ENCODE measurements at places on chromosomes 2 and 18.

DNA sequence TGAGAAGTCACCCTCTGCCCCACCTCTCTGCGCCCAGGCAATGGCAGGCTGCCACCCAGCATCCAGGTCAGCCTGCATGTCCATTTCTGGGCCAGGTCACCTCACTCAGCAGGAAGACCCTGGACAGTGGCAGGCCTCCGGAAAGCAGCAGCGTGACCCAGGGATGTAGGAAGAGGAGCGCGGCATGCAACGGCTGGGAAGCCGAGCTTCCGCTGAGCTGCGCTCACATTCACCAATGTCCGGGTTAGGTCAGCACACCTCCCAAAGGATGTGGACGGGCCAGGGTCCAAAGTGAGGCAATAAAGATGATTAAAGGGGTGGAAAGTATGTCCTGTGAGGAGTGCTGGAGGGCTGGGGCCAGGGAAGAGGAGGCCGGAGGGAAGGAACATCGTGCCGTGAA is 174.5 kb downstream of the CTIF start:
- no peak for DNase-seq

DNA sequence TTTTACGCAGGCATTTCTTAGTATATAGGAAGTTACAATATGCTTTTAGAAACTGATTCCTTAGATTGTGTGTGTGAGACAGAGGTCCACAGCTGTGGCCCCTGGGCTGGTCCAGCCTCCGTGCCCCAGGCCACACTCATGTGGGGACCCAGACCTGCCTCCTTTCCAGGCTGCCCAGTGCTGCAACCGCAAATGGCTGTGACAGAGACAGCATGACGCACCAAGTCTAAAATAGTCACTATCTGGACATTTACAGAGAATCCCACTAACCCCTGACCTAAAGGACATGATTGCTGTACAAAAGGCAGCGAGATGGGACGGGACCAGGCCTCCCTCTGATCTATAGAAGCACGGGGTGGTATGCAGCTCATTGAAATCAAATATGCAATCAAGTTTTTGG is 152.2 kb downstream of the TMEM18 start:
- no peak for DNase-seq

- DNase-seq: no peak
Observed at GRCh38 chr2:132690664-132691303, 20.8 kb upstream of the LYPD1 start.

GRCh38 chr2:21438949-21439348 is 315.2 kb downstream of the TDRD15 start:
- no peak for DNase-seq

- DNase-seq: no peak
Observed at GRCh38 chr2:226399006-226399405, 400.6 kb downstream of the IRS1 start.

All from KBM-7 (cell line).